T-cell (primary cell): ENCODE measurements at places on chromosomes 7 and 10.
A peak's percentile ranks its signal among the peaks of the same experiment; 100 is the strongest.

DNA sequence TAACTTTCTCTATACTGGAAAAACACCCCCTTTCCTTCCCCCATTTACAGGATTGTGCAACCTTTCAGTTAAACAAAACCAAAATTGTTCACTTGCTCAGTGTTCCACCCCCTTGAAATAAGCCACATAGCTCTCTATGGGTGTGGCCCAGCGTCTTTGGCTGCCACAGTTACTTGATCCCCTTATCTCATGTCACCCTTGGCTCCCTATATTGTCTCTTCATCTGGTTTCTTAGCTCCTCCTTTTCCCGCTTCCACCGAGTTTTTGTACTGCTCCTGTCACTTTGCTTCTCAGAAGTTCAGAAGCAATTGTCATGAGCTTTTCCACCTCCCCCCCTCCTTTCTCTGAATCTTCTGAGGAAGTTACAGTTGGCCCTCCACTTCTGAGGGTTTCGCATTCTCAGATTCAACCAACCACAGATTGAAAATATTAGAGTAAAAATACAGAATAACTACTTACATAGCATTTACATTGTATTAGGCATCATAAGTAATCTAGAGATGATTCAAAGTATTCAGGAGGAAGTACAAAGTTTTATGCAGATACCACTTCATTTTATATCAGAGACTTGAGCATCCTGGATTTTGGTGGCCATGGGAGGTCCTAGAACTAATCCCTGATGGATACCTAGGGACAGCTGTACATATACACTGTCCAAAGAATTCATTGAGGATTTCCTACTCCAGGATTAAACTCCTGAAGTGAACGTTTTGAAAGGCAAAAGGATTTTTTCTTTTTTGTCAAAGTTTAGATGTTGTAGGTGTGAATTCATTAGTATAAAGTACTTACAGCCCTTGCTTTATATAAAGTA lies 60.4 kb downstream of the ADD3 start:
- H3K36me3 ChIP-seq = no peaks in the 10 kb centered on the region
- no peak for DNase-seq
- H3K27me3 ChIP-seq = no peaks in the 10 kb centered on the region
- H3K4me1 ChIP-seq = peaks cover 44% of the 10 kb centered on the region

- peaks cover 81% of the 10 kb centered on the region for H3K27me3 ChIP-seq
- peaks cover 15% of the 10 kb centered on the region for H3K4me1 ChIP-seq
- H3K4me3 ChIP-seq = peak overlapping the region; percentile 69
- DNase-seq = peak; percentile 50
- H3K36me3 ChIP-seq = no peaks in the 10 kb centered on the region
Measured at GRCh38 chr7:522071-522950, 2.7 kb upstream of the PDGFA start.

- no peaks in the 10 kb centered on the region for H3K36me3 ChIP-seq
- H3K4me1 ChIP-seq = no peaks in the 10 kb centered on the region
- no peak for DNase-seq
- H3K27me3 ChIP-seq = peaks cover 9% of the 10 kb centered on the region
- H3K27ac ChIP-seq = no peak overlapping the region
Measured at GRCh38 chr10:15290150-15290549, 80.9 kb downstream of the FAM171A1 start.

- H3K4me1 ChIP-seq = no peaks in the 10 kb centered on the region
- DNase-seq = no peak
- no peak overlapping the region for H3K4me3 ChIP-seq
- H3K27me3 ChIP-seq = peaks cover 3% of the 10 kb centered on the region
Measured at GRCh38 chr10:126315494-126316177, 72.6 kb downstream of the ADAM12 start.

- peaks cover 22% of the 10 kb centered on the region for H3K4me1 ChIP-seq
- no peaks in the 10 kb centered on the region for H3K27me3 ChIP-seq
- no peaks in the 10 kb centered on the region for H3K36me3 ChIP-seq
- peak; percentile 93 for DNase-seq
Measured at GRCh38 chr10:75111365-75111906, at the start of gene SAMD8. TSS of gene SAMD8 (plus strand) at chr10:75111656. CDS start at chr10:75150529, 38,873 bp downstream.

GRCh38 chr7:19762631-19763030 lies 10.8 kb downstream of the TMEM196 start:
- H3K4me1 ChIP-seq = no peaks in the 10 kb centered on the region
- H3K27me3 ChIP-seq = no peaks in the 10 kb centered on the region
- H3K4me3 ChIP-seq = no peak overlapping the region
- no peak for DNase-seq
- H3K36me3 ChIP-seq = no peaks in the 10 kb centered on the region

DNA sequence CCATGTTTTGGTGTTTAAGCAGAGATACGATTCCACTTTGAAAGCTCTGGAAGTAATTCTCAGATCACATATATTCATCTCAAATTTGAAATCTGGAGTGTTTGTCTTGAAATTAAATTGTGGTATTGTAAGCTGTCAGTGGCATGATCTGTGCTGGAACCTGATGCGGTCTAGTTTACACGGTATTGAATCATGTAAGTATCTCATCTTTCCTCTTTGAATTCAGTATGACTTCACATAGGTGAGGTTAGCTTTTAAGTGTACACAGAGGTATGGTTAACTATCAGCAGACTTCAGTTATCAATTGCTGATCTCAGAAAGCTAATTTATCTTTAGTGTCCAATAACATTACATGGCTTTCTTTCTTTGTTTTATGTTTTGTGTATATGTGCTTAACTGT lies 155.2 kb downstream of the MGMT start:
- DNase-seq = no peak
- no peak overlapping the region for H3K4me3 ChIP-seq
- H3K4me1 ChIP-seq = no peaks in the 10 kb centered on the region
- no peaks in the 10 kb centered on the region for H3K36me3 ChIP-seq

DNA sequence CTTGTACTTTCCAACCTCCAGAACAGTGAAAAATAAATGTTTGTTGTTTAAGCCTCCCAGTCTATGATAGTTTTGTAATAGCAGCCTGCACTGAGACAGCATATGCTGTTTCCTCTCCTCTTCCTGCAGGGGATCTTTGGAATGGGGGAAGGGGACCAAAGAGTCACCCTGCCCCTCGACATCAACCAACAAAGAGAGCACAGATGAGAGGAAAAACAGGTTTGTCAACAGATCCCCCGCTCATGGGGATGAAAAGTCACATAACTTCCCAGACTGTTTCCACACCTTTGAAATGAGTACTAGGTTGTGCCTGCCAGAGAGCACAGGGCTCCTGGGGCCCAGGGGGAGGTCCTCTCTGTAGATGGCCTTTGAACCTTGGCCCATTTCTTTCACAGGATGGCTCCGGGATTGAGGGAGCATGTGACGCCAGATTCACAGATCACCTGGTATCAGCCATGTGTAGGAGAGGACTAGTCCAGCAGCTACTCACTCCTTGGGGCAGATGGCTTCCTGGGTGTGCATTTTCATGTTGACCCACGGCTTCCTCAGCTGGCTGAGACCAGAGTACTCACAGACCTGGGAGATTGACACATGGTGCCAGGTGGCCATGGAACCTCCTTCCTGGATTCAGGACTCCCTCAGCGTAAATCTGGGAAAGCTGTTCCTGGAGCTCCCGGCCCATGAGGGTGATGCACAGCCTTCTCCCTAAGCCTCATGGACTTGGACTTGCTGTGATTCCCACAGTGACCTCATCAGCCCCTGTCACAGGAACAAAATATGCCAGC lies 125.6 kb downstream of the CXCL12 start:
- H3K4me1 ChIP-seq = no peaks in the 10 kb centered on the region
- peaks cover 7% of the 10 kb centered on the region for H3K27me3 ChIP-seq
- no peak for DNase-seq
- no peak overlapping the region for H3K4me3 ChIP-seq

DNA sequence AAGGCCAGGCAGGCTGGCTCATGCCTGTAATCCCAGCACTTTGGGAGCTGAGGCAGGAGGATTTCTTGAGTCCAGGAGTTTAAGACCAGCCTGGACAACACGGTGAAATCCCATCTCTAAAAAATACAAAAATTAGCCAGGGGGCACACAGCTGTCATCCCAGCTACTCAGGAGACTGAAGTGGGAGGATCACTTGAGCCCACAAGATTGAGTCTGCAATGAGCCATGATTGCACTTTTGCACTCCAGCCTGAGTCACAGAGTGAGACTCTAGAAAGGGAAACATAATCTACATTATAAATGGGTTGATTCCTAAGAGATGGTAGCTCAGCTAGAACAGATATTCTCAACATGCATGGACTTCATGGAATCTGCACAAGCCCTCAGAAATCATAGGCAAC lies 6.3 kb upstream of the LIPF start:
- no peaks in the 10 kb centered on the region for H3K36me3 ChIP-seq
- no peak overlapping the region for H3K4me3 ChIP-seq
- no peak overlapping the region for H3K27ac ChIP-seq
- no peaks in the 10 kb centered on the region for H3K27me3 ChIP-seq

GRCh38 chr10:102870221-102870620 lies 951 bp downstream of the AS3MT start:
- peaks cover 14% of the 10 kb centered on the region for H3K27me3 ChIP-seq
- H3K4me3 ChIP-seq = peak overlapping the region; percentile 59
- no peaks in the 10 kb centered on the region for H3K36me3 ChIP-seq
- no peak for DNase-seq
- no peak overlapping the region for H3K27ac ChIP-seq

DNA sequence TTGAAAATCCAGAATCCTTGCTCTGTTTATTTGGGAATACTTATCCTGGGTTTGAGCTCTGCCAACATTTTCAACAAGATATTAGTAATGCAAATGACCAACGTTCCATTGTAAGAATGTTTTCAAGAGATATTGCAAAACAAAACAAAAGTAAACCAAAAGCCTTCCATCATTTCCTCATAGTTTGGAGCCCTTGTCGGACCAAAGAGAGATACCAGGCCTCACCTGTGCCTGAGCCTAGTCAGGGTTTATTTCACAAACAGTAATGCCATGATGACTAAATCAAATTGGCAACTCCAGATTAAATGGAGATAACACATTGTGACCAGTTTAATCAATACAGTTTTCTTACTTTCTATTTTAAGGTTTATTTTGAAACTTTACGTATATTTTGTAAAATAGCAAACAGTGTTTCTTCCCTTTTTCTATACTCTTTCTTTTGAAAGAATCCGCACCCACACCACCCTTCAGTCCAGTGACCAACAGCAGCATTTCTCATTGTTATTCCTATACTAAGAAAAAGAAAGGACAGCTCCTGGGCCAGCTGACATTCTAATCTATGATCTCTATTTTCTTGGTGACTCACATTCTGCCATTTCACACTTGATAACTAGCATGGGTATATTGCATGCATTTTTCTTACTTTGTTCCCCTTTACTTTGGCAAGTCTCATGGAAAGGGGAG lies 168.5 kb upstream of the MEOX2 start:
- no peak overlapping the region for H3K27ac ChIP-seq
- no peaks in the 10 kb centered on the region for H3K27me3 ChIP-seq
- no peaks in the 10 kb centered on the region for H3K4me1 ChIP-seq
- DNase-seq = no peak
- H3K36me3 ChIP-seq = no peaks in the 10 kb centered on the region

- no peaks in the 10 kb centered on the region for H3K4me1 ChIP-seq
- H3K27ac ChIP-seq = no peak overlapping the region
- DNase-seq = no peak
- peaks cover 9% of the 10 kb centered on the region for H3K36me3 ChIP-seq
- H3K27me3 ChIP-seq = no peaks in the 10 kb centered on the region
Measured at GRCh38 chr10:102287538-102287937, 42.2 kb downstream of the GBF1 start.

DNA sequence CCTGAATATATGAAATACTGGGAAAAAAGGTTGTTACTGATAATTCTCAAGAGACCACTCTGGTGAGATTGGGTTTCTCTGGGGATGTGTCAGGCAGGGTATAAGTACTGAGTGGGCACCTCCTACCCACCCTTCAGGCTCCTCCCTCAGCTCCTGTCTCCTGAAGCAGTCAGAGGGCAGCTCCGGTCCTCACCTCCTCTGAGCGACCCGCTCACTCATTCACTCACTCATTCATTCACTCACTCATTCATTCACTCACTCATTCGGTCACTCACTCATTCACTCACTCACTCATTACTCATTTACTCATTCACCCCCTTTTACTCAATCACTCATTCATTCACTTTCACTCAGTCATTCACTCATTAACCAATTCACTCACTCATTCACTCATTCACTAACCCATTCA lies 6.9 kb upstream of the PFKP start:
- H3K36me3 ChIP-seq = no peaks in the 10 kb centered on the region
- DNase-seq = no peak
- peaks cover 4% of the 10 kb centered on the region for H3K27me3 ChIP-seq
- H3K4me3 ChIP-seq = no peak overlapping the region
- H3K27ac ChIP-seq = no peak overlapping the region

DNA sequence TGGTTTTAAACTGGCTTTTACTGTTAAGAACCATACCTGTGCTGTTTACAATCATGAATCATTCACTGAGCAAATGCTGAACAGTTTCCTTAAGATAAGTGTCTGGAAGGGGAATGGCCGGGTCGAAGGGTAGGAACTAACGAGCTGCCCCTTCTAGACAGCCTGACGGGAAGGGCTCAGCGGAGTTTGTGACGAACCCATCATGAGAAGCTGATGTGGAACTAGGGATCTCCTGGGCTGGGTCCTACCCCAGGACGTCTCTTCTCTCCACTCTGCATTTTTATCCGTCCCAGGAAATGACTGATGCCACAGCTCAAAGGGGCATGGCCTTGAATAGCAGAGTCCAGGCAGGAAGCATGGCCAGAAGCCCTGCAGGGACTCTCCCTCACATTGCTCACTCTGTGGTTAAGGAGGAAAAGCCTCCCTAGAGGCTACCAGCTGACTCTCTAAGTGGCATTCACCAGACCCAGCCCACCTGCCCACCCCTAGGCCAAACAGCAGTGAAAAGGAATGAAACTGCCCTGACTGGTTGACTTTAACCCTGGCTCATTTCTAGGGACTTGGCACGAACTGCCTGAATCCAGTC lies 112.0 kb downstream of the PFKFB3 start:
- H3K36me3 ChIP-seq = no peaks in the 10 kb centered on the region
- no peaks in the 10 kb centered on the region for H3K4me1 ChIP-seq
- no peak overlapping the region for H3K4me3 ChIP-seq
- H3K27ac ChIP-seq = no peak overlapping the region

GRCh38 chr7:55105952-55106351 lies 87.1 kb downstream of the EGFR start:
- H3K36me3 ChIP-seq = no peaks in the 10 kb centered on the region
- DNase-seq = no peak
- no peak overlapping the region for H3K27ac ChIP-seq
- H3K4me3 ChIP-seq = no peak overlapping the region
- no peaks in the 10 kb centered on the region for H3K4me1 ChIP-seq
- peaks cover 17% of the 10 kb centered on the region for H3K27me3 ChIP-seq

- H3K4me1 ChIP-seq = peaks cover 4% of the 10 kb centered on the region
- H3K27me3 ChIP-seq = no peaks in the 10 kb centered on the region
- H3K36me3 ChIP-seq = peaks cover 8% of the 10 kb centered on the region
- H3K27ac ChIP-seq = no peak overlapping the region
- DNase-seq = no peak
Measured at GRCh38 chr7:130400120-130400572, 19.9 kb downstream of the CPA1 start.

- H3K36me3 ChIP-seq = no peaks in the 10 kb centered on the region
- H3K4me1 ChIP-seq = no peaks in the 10 kb centered on the region
- H3K4me3 ChIP-seq = no peak overlapping the region
Measured at GRCh38 chr7:90119178-90119971, 34.9 kb upstream of the STEAP1 start.

- peaks cover 10% of the 10 kb centered on the region for H3K4me1 ChIP-seq
- no peaks in the 10 kb centered on the region for H3K36me3 ChIP-seq
- peaks cover 10% of the 10 kb centered on the region for H3K27me3 ChIP-seq
- no peak overlapping the region for H3K4me3 ChIP-seq
- DNase-seq = no peak
Measured at GRCh38 chr7:155795401-155795800, 16.9 kb downstream of the SHH start.
